WTC11 (cell line): ENCODE measurements at places on chromosomes 7 and 10.

GRCh38 chr10:43263551-43264343 is 3.1 kb downstream of the RASGEF1A start:
- DNase-seq: peak; percentile 31

DNA sequence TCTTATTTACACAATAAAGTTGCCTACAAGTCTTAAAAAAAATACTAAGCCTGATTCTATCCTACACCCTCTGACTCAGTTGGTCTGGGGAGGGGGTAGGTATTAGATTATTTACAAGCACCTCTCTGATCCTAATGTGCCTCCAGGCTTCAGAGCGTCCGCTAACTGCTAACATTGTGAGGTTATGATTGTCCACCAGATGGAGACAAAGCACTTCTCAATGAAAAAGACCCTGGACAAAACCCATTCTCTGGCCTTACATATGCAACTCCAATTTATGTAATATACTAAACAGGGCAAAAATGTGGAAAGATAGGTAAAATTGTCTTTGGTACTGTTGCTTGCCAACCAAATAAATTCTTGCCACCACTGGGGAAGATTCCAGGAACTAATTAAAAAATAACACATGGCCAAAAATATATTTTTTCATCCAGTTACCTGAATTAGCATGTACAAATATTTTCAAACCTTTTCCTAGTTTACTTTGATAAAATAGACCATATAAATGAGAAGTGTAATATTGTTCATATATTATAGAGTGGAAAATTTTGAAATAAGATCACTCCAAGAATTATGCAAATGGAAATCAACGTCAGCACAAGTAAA is 92.4 kb downstream of the KIF20B start:
- DNase-seq: no peak

DNA sequence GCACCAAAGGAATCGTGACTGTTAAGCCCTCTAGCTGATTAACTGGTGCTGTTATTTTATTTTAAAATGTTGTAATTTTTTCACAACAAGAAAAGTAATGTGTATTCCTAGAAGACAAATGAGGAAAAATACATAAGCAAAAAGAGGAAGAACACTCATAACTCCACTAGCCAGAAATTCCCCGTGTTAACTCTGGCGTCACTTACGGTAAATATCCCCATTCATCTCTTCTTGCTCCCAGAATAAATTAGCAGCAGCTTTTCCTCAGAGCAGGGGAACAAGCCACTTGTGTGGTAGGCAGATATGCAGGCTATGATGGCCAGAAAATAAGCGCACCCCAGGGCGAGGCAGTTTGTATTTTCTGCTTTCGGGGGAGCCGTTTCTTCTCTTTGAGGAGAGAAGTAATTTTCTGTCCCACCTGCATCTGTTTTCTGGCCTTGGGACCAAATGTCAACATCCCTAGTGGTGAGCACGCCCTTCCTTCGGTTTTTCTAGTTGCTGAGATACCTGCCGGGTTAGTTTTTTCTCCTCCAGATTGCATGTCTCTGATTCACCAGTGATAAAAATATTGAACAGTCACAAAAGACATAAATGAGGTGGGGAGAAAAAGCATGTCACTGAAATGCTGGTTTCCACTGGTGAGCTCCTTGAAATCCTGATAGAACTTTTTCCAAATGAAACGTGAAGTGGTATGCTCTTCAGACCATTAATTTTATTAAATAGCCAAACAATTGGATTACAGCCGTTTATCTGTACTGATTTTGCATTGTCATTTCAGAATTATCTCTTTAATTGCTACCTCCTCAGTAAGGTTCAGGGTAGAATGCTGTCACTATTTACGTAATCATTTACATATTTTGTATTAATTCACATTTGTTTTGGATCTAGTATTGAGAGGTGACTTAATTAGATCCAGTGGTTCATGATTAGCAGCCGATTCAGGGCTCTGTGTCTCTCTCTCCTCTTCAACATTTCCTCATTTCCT is 268.1 kb downstream of the CAMK1D start:
- no peak for DNase-seq

DNA sequence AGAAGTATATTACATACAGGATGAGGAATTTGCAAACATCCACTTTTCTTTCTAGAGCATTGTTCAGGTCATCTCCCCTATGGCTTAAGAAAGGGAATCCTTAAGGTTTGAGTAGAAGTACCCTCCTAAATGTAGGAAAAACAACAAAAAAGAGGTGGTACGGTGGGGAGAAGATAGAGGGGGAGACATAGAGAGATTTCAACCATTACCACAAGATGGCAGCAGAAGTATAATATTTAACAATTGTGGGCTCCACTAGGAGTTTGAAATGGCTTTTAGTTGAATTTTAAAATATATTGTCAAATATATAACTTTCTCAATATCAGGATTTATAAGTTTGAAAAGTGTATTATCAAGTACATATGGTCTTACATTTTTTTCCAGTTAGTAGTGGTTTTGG is 72.7 kb upstream of the PRKG1 start:
- DNase-seq: no peak

- DNase-seq: no peak
Measured at GRCh38 chr7:85567983-85568382, 381.1 kb upstream of the SEMA3D start.

DNA sequence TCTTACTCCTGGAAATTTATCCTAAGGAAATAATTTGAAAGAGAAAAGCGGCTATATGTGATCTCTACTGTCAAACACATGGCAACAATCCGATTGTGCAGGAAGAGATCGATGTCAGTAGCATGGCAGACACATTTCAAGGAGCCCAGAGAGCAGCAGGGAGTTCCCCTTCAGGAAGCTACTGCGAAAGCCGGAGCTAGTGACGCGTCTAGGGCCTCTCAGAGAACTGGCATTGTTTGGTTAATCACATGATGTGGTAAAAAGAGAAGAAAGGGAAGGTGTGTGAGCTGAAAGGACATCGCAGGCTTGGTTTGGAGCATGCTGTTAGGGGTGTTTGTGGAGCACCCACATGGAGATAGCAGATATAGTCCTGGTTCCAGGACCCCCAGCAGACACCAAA is 74.9 kb downstream of the BEND7 start:
- DNase-seq: no peak

GRCh38 chr7:19772841-19773760 is at the start of gene TMEM196:
Gene TMEM196 (minus strand): TSS chr7:19773617. CDS start chr7:19772696, 921 bp downstream.
- peak; percentile 77 for DNase-seq

DNA sequence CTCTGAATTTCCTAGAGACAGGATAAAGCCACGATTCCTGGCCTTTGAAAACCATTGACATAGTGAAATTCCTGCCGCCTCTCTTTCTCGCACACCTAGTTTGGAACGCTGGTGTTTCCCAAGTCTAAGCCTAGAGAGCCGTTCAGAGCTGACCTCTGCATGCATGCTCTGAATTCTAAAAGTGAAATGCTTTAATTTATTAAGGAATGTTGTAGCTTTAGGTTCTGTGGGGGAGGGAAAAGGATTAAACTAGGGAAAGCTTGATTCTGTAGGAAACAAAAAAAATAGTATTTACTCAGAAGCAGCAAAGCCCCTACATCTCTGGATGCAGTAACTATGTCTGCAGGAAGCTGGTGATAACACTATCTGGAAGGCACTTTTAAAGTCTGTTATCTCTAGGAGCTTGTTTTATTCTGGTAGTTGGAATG is 27.3 kb downstream of the PFKP start:
- no peak for DNase-seq

DNA sequence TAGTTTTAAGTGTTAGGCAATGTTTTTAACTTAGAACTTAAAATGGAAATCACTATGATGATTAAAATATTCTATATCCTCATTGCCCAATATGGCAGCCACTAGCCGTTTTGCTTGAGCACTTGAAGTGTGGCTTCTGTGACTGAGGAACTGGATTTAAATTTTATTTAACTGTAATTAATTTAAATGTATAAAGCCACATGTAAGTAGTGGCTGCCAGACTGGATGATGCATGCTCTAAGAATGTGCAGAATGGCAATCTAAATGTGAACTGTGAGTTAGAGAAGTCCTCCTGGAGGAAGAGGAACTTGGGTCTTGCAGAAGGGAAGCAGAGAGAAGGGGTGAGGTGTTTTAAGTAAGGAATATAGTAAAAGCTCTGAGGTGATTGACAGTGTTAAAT is 451.4 kb downstream of the SUGCT start:
- DNase-seq: no peak

DNA sequence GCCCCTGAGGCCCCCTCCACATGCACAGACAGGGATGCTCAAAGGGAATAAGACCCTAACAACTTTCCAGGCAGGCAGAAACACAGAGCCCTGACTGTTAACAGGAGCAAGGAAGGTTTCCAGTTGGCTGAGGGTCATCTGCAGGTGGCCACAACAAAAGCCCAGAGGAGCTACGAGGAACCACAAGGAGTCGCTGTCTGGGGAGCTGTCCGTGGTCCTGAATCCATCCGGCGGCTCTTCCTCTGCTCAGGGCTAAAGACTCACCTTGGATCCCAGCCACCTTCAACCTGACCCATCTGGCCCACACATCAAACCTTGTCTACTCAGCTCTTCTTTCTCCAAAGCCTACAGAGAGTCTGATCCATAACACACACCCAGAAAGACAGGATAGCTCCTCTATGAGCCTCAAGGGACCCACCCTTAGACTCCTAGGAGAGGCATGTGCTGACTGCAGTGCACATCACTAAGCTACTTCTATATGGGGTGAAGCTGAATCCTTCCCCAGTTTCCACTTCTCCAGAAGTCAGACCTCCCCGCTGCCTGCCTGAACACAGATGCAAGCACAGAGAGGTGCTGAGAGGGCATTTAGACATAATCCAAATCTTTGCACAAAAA is 104.0 kb downstream of the SLIT1 start:
- peak; percentile 85 for DNase-seq

DNA sequence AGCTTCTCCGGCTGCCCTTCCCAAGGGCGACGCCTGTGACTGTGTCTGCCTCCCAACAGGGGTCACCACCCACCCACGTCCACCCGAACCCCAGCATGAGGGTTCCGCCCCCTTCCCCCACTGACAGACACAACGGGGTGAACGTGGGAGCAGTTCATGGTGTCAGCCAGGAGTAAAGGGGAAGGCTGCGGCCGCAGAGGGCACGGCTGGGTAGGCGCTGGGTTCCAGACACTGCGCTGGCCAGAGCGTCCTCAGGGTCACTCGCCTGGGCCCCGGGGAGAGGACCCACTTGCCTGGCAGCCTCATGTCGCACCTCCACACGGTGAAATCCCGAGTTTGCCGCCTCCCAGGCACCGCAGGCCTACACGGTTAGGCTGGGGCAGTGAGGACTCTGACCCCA is 21.1 kb downstream of the INTS1 start:
- DNase-seq: no peak

DNA sequence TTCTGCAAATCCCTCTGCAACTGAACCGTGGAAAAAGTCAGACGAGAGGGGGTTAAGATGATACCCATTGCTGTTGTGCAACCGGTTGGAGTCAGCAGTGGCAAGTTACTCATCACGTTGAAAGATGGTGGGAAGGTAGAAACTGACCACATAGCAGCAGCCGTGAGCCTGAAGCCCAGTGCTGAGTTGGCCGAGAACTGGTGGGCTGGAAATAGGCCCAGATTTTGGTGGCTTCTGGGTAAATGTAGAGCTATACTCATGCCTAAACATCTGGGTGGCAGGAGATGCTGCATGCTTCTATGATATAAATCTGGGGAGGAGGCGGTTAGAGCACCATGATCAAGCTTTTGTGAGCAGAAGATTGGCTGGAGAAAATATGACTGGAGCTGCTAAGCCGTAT is 78.6 kb downstream of the ARL5B start:
- DNase-seq: no peak

GRCh38 chr7:7539711-7540110 is 4.0 kb upstream of the COL28A1 start:
- DNase-seq: no peak

DNA sequence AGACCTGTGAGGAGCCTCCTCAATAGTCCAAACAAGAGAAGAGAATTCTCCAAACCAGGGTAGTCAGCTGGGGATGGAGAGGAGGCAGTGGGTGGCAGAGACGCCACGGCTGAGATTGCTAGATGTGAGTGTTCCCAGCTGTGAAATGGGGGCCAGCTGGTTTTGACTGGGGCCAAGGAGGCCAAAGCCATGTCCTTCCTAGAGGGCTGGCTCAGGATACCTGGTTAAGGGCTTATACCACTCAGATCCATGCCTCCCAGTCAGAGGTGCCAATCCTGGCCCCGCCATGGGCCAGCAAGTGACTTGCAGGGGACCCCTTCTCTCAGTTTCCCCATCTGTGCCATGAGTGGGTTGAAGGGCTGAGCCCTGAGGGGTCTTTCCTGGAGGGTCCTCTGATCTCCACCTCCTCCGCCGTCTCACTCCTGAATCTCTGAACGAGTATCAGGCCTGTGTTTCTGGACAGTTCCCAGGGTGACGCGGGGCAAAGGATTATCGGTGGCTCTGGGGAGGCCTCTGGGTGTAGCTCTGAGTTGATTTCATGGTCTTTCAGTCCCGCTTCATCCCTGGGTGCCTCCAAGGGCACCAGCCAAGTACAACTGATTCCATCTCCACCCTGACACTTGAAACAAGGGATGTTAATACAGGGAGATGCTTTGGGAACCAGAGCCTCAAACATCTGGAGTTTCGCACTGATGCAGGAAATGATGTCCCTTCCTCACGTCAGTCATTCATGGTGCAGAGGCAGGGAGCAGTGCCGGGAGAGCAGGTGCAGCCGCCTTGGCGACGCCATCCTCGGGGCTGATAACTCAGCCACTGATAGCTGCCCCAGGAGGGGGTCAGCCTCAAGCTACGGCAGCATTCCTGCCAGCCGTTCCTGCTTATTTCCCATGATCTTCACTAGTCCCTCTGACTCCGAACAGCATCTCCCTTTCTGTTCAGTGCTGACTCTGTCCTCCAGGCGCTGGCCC is 126.7 kb downstream of the RGS10 start:
- DNase-seq: no peak

DNA sequence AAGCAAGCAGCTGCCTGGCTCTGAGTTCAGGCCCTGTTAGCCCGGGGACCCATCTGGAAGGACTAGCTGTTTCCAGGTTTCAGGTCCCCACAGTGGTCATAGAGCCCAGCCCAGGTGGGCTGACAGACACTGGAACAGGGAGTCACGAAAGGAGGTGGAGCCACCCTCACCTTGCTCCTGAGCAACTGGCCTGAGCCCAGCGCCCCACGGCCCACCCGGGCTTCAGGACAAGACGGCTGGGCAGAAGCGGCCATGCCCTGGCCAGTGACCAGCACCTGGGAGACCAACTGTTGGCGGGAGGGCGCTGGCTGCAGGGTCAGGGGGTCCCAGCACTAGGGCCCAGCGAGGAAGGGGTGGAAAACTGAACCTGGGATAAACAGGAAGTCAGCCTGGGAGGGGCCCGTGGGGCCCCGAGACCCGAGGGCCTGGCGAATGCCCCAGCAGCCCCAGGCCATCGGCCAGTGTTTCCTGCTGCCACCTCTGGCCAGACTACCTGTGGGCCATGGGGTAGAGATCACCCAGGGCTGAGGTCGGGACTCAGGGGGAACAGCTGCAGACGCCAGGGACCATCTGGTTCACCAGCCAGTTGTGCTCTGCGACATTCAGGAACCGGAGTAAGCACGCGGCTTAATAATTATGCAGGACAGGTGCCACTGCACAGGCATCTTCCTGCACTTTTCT is 282.1 kb upstream of the PPP2R2D start:
- no peak for DNase-seq

- DNase-seq: peak; percentile 65
Measured at GRCh38 chr10:30553626-30554439, 75.7 kb downstream of the LYZL2 start.
